ENCODE measurements at places on chromosomes 3 and 15.

- DNase-seq = peak; percentile 3
Measured at GRCh38 chr15:91308199-91308598, 208.1 kb downstream of the SV2B start.

DNA sequence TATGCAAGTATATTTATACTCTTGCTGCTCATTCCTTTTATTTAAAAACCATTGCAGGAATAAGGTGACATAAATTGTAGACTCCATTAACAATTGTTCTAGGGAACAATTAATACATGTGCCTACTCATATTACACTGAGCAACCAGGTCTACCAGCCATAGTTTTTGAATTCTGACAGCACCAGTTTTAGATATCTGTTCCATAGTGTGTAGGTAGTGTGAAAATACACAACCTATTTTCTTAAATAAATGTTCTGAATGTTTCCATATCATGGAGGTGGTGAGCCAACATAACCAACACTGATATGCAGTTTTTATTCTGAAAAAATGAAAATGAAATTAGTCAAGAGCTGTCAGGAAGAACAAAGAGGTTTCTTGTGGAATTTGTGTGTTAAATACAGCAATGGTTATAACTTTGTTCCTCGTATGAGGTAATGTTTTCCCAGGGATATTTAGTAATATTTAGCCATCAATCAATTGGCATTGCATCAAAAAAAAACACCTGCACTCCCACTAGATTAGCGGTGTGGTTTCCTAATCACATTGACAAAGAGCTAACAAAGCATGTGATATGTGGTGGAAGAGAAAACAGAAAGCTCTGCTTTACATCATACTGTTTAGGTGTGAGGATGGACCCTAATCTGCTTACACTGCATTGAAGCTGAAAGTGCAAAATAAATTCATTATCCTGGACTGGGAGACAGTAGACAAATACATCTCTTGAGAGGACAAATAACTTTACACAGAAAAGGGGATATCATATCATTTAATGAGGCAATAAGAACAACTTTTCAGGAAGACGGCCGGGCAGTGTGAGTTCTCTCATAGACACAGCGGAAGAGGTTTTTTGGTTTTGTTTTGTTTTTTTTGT, 369.5 kb upstream of the THBS1 start:
- no peak for DNase-seq

GRCh38 chr3:189655617-189656016, 24.4 kb downstream of the TP63 start:
- no peak for DNase-seq

DNA sequence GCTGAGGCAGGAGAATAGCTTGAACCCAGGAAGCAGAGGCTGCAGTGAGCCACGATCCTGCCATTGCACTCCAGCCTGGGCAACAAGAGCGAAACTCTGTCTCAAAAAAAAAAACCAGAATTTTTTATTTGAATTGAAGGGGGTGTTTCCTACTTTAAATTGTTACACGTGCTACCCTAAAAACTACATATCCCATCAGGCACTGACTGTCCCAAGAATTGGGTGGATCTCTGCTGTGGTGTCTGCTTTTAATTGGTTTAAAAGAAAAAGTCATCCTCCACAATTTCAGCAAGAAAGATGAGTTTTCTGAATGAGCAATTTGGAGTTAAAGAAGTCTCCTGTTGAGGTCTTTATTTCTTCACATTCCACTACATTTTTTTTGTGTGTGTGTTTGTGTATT, 2.1 kb downstream of the PDIA3 start:
- DNase-seq = no peak

DNA sequence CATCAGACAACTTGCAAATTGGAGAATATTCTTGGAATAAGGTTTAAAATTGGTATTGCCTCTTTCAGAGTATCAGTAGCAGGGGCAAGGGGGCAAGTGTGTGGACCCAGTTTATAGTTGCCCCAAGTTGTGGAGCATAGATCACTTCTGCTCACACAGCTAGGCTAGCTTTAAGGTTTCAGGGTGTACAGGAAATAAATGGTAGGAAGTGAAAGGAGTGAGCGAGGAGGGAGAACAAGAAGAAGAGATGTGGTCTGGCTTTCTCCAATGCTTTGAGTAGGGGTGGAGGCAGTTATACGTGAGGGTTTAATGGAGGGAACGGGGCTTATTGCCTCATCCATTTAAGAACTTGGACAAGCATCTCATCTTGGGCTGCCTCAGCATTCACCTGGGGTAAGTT, 290.0 kb upstream of the CFAP20DC start:
- no peak for DNase-seq

DNA sequence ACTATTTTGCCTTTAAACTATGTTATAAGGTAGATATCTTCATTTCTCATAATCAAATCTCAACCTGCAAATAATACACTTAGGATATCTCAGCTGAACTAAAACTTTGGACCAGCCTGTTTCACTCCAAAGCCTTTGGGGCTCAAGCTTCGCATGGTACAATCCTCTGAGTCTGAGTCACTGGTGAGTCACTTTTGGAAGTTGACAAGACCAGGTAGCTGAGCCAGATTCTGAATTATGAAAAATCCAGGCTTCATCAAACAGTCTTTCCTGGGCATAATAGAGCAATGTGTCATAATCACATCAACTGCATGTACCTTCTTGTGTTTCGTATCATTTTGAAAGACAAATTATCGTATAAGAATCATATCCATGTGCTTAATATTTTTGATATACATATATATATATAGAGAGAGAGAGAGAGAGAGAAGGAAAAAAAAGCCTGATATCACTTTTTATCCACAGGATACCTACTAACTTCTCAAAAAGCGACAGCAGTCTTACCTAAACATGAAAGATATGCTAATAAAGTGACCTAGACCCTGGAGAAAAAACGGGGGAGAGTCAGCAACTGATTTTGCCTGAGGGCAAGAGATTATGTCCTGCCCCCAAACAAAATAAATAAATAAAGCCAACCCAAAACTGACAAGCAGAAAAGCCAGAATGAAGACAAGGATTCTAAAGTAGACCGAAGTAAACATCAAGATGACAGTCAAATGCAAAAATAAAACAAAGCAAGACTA, 263.9 kb upstream of the TGFBR2 start:
- DNase-seq = no peak

GRCh38 chr15:41334293-41335120, 1.8 kb downstream of the NUSAP1 start:
- DNase-seq = no peak

GRCh38 chr15:39788800-39789565, 6.3 kb upstream of the FSIP1 start:
- no peak for DNase-seq

DNA sequence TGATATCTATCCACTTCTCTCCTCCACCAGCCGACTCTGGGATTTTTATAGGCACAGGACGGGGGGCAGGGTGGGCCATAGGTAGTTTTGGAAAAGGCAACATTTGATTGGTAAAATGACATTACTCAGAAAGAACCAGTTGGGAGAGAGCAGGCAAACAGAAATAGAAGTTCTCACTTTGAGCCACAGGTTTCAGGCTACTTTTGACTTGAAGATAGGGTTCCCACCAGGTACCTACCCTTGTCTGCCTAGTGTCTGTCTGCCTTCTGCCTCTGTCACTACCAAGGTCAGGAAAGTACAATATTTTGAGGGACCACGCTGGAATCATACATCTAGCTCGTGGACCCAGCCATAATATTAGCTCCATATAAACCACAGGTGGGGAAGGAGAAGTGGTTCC, 412.9 kb upstream of the GRM7 start:
- no peak for DNase-seq

DNA sequence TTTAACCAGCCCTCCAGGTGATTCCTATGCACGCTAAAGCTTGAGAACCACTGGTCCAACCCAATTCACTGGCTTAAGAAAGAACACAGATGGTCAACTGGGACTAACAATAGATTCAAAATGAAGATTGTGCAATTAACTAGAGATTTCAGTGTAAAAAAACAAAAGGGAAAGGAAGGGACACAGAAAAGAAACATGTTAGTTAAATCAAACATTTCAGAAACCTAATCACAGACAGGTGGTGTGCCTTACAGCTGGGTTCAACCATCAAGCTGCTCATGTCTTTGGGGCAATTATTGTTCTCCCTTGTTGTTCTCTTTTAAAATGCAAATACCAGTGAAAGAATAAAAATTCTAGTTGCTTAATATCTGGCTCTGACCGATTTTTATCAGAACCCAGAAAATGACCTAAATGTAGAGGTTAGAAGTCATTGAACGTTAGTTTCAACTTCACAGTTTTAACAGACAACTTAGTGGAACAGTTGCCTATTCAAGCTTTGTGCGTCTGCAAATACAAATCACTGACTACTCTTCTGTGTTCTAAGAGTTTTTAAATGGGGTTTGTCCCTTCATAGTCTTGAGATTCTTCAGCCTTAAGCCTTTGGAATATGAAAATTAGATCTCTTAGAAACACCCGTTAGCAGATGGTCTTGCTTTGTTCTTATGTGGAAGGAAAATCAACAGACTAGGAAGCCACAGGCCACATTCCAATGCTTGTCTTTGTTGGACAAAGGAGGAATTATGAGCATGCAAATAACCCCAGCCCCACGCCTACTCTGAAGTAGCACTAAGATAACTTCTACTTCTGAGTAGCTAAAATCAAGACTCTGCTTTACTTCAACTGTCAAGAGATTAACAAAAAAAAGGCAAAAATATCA, 223.4 kb downstream of the ATP8B4 start:
- DNase-seq = no peak

- no peak for DNase-seq
Measured at GRCh38 chr3:151788401-151788800, 25.5 kb upstream of the AADAC start.
